Stimulated activated CD4-positive, alpha-beta T cell treated with anti-CD3 and anti-CD28 coated beads, TNF-alpha, amount 100 ng/mL, for 48 hours (primary cell): ENCODE measurements at places on chromosomes 12 and 14.

DNA sequence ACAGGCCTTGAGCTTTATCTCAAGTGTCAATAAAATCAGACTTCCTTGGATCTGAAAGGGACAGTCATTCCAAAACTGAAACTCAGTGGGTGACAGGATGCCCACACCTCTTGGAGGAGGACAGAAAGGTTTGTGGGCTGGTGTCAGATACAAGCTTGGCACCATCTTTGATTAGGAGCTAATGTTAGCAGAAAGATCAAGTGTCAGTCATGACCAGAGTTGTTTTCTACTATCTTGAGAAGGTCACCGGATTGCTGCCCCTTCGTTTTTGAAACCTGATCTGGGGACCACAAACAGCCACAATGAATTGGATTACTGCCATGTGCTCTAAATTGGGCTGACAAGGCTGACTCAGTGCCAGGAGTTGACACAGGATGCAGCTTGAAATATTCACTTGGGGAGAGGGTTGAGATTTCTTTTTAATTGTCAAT is 88.3 kb downstream of the OTOGL start:
- DNase-seq: no peak

DNA sequence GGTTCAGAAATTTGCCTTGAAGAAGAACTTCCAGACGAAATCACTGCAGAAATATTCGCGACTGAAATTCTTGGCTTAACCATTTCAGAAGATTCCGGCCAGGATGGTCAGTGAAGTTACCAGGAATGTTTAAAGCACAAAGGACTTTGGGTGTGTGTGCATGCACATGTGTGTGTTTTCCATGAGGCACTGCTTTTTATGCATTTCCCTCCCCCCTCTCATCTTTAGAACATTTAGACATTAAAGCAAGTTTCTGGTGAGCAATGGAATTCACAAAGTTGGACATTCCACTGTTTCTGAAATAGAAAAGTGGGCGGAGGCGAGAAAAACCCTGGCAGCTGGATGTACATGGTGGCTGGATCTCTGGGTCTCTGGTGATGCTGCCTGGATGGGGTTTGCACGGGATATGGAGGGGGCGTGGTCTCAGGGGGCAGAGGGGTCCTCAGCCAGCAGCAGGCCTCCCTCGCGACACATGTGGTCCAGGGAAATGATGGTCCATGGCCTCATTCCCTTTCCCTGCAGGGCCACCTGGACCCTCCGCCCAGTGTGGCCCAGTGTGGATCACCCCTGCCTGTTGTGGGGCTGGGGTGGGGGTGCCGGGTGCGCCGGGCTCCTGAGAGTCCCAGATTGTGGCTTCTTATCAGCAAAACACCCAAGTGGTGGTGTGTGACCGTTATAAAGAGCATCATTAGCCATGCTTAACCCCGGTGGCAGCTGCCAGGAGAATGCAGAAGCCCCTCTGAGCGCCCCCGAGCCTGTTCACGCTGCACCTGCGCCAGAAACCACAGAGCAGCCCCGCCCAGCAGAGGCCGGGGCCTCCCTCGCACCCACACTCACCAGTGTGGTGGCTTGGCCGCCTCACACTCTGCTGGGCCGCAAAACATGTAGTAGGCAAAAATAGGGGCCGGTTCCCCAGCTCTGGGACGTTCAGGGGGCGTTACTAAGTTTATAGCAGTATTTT is 17.8 kb upstream of the BCL7A start:
- DNase-seq: no peak

- DNase-seq: peak; percentile 14
Measured at GRCh38 chr14:36070031-36070719, 106.3 kb downstream of the PTCSC3 start.

DNA sequence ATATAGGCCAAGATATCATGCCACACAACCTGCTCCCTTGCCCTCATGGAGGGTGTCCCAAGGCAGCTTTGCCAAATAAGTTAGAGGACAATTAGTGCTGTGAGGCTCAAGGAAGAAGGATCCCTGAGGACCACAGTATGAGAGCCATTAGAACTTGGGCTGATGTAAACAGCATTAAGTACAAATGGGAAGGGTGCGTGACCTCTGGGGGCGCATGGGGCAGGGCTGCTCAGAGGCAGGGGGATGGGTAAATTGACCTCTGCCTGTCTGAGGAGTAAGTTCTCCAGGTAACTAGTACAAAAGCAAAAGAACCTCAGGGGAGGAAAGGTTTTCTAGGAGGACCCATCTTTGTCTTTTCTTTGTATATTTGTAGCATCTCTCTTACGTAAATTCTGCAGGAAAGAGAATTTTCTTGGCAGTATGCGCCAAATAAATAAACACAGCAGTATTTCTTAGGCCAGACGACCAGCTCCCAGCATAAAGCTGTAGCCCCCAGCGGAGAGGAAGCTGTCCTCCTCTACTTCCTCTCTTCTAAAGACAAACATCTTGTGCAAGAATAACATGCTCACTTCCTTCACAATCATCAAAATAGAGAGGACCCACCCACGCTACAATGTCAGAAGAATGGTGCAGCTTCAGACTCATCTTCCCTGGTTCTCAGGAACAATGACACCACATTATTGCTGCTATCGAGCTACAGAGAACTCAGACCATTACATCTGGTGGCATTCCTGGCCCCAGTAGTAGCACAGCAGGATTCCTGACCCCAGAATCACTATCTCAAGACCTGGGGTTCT is 16.4 kb upstream of the VWF start:
- DNase-seq: peak; percentile 7

DNA sequence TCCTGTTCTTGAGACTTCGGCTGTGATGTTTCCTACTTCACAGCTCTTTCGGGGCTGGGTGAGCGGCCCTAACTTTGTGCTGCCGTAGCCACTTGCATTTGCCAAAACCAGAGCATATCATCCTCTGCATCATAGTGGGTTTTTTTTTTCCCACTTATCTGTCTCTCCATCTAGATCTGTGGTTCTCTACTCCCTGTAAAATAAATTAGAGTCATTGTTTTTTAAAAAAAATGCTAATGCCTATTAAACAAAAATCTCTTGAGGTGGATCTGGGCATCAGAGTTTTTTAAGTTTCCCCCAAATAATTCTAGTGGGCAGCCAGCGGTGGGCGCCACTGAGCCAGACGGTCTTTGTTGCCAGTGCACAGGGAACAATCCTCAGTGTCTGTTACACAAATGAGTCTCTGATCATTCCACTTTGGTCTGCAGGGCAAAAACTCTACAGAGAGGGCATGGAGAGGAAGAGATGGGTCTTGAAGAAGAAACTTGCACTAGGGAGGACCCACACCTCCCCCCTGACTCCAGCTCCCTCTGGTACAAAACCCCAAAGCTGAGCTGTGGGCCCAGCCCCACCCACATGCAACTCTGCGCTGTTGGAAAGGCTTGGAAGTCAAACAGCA is 62.4 kb upstream of the BCL2L14 start:
- no peak for DNase-seq

GRCh38 chr14:33475623-33476022 is 475.3 kb downstream of the EGLN3 start:
- DNase-seq: no peak
